NCI-H2171 treated with DMSO at 0.1 percent for 48 hours (cell line): ENCODE measurements at places on chromosomes 4 and X.

DNA sequence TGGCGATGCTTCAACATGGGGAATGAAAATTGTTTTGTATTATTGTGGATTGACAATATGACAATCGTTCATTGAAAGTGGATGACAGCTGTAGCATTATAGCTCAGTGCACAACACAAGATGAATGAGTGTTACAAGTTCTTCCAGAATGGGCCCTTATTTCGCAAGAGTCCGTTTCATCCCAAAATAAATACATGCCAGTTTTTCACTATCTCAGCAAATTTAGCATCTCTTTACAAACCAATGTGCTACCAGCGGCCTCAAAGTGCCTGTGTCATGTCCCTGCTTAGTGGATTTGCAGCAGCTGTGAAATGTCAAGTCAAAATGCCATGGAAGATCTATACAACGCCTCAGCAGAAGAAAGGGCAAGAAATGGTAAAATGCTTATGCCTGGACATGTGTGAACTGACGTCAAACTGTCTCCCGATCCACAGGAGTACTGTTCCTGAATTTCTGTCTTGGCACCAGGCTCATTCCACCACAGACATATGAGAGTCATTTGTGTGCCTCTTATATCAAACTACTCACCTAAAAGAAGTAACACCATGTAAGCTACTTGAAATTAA lies 109.6 kb downstream of the MAML3 start:
- DNase-seq, result no peak

DNA sequence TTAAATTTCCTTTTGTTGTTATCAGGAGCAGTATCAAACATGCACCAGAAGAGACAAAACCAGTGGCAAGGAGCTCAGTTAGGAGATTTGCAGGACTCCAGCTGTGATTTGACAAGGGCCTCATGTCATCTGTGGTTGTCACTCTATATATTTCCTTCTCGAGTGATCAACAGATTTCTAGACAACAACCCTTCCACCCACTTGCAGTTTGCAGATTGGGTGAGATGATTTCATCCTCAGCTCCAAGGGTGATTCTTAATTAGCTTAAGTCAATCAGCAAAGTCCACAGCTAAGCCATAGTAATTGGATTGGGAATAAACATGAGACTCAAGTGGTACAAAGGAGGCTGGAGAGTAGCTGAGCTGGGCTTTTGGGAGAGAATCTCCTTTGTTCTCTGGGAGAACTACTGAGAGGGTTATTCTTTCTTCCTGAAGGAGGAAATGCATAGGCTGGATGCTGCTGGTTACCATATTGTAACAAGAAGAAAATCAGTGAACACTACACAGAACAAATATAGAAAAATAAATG lies 192.8 kb downstream of the PPARGC1A start:
- no peak for DNase-seq

GRCh38 chr4:78863254-78863869 lies 75.9 kb downstream of the PAQR3 start:
- no peak for DNase-seq

- no peak for DNase-seq
These were observed 61.7 kb upstream of the CAMK2D start for GRCh38 chr4:113823291-113823659.

DNA sequence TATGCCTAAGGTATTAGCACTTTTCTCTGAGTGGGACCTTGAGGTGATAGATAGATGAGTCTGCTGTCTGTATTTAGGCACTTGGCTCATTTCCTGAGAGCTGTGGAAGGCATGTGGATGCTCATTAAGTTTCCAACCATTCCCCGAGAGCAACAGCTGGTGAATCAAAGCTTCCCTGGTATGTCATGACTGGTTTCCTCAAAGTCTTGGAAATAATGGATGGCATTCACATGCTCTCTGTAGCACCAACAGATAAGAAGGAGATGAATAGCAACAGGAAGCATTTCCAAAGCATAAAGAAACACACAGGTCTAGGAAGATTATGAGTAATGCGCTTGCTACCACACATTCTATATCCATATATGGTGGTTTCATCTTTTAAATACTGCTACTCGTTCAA lies 118.3 kb upstream of the ETNPPL start:
- DNase-seq, result no peak

DNA sequence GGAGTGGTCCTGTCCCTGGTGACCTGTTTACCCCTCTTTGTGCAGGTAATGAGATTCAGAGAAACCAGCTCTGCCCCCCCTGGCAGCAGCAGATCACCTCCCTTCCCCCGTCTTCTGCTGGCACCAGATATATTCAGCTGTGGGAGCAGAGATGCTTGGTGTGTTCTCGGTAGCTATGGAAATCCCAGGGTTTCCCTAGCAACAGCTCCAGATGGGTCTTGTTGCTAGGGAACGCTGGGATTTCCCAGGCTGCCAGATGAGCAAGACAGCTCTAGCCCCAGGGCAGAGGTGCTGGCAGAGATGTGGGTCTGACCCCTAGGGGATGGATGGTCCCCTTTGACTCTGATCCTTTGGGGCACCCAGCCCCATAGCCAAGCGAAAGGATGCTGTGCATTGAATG lies 20.2 kb downstream of the CETN2 start:
- peak; percentile 14 for DNase-seq

DNA sequence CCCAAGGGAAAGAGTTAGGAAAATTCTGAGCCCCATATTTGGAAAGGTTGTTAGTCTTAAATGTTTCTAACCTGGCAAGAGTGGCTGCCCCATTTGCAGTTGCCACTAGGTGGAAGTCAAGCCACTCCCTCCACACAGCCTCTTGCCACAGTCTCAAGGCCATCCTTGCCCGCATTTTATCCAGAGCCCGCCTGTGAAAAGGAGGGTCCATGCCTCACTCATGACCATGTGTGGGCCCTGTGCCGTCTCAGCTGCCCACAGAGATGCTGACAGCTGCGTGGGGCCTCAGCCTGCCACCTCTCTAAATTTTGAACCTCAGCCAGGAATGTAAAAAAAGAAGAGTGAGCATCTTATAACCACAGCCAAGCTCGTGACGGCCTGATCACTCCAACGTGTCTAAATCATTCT lies 201.5 kb upstream of the FAM241A start:
- peak; percentile 3 for DNase-seq

GRCh38 chr4:63757929-63758328 lies 651.3 kb downstream of the TECRL start:
- DNase-seq, result peak; percentile 7

DNA sequence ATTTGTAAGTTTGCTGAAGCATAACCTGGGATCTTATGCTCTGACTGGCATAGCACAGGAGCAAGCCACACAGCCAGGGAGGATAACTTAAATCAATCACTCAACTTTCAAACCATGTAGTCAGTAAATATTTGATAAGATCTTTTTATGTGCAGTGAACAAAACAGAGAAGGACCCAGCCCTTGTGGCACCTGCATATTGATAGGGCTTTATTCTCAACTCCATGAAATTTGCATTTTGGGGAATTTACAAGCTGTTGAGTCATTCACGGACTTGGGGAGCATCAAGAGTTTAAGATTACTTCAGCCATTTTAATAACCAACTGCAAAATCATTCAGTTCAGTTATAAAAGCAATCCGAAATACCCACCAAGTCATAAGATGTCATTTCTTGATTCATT lies 122.6 kb downstream of the COMMD8 start:
- DNase-seq, result no peak

DNA sequence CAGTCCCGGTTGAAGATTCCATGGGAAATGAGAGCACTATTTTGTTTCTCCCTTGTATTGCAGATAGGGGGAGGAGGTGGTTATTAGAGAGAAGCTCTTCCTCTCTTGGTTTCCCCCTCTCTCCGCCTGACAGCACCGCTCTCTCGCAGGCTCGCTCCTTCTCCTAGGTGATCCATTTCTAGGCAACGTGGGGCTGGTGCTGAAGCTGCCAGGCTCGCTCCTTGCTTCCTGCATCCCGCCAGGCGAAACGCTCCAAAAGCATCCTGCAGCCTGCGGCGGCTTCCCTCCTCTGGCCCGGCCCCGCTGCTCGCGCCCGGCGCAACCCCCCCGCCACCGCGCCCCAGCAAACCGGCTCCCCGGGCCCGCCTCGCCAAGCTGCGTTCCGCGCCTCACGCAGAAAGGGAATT lies at the start of gene GRID2:
GRID2 (plus strand) TSS at position 346 of the 407 bp plus-strand sequence.
- DNase-seq, result peak; percentile 75

- no peak for DNase-seq
These were observed 52.3 kb upstream of the KLF3 start for GRCh38 chr4:38611676-38612075.

GRCh38 chr4:106021737-106022410 lies 126.6 kb downstream of the NPNT start:
- DNase-seq, result no peak

- DNase-seq, result no peak
These were observed 144.8 kb downstream of the ARAP2 start for GRCh38 chr4:36099509-36099908.

DNA sequence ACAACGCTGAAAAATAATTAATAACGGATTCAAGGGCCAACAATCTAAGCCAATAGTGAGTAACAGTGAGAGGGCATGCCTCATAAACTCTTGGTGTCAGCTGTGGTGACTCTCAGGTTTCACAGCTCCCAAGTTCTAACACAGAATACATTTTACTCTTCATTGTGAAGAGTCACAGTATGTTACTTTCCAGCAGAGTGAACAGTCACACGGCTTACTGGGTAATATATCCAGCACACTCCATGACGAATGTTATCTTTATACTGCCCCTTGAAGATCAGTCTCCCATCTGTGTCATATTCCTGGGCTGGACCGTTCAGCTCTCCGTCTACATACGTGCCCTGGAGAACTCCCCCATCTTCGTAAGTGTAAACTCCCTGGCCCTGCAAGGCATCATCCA lies 23.1 kb downstream of the SETD7 start:
- DNase-seq, result peak; percentile 76
